ENCODE measurements at places on chromosomes 7 and 10. TPM values are rescaled to one million over a fixed set of nuclear protein-coding genes. Genes with fewer than 3 reads are reported as not detected.
A peak's percentile ranks its signal among the peaks of the same experiment; 100 is the strongest.

- peaks cover 67% of the 10 kb centered on the region for H3K27me3 ChIP-seq
- H3K4me3 ChIP-seq = no peak overlapping the region
- peak; percentile 41 for DNase-seq
- H3K36me3 ChIP-seq = no peaks in the 10 kb centered on the region
- no peak overlapping the region for H3K27ac ChIP-seq
Observed at GRCh38 chr7:26061678-26062603, 90.1 kb upstream of the NFE2L3 start.

C10orf67 gene
- 0.36 TPM for total RNA-seq

GRM3 gene
- total RNA-seq = not detected

COL26A1 gene
- not detected for total RNA-seq

- no peaks in the 10 kb centered on the region for H3K27me3 ChIP-seq
- peak overlapping the region; percentile 93 for H3K4me3 ChIP-seq
- H3K36me3 ChIP-seq = no peaks in the 10 kb centered on the region
- peak overlapping the region; percentile 95 for H3K27ac ChIP-seq
Observed at GRCh38 chr10:92590623-92591549, 2.0 kb upstream of the KIF11 start.

MRLN gene
- total RNA-seq = not detected

GRCh38 chr7:48084727-48085432, 4.2 kb upstream of the UPP1 start:
- H3K27me3 ChIP-seq = no peaks in the 10 kb centered on the region
- no peak overlapping the region for H3K4me3 ChIP-seq
- peaks cover 59% of the 10 kb centered on the region for H3K4me1 ChIP-seq
- peak overlapping the region; percentile 53 for H3K27ac ChIP-seq

DNA sequence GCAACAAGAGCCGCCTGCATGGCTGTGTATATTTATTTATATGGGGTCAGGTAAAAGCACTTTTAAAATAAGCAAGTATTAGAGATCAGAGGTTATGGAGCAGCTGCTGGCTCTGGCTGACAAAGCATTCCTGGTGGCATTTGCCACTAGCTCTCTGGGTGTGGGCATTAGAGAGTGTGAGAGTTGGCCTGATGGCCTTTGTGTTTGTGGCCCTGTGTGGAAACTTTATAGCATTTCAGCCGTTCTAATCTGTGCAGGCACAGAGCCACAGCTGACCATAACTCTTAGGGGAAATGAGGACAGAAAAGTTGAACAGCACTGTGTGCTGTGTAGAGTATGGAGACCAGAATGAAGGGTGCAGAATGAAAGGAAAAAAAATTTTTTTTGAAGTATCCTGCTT, 118.9 kb downstream of the AUTS2 start:
- peaks cover 4% of the 10 kb centered on the region for H3K27me3 ChIP-seq
- H3K36me3 ChIP-seq = no peaks in the 10 kb centered on the region
- peaks cover 6% of the 10 kb centered on the region for H3K4me1 ChIP-seq
- no peak overlapping the region for H3K27ac ChIP-seq
- DNase-seq = no peak
- no peak overlapping the region for H3K4me3 ChIP-seq

- H3K4me1 ChIP-seq = peaks cover 39% of the 10 kb centered on the region
- DNase-seq = peak; percentile 46
- H3K27me3 ChIP-seq = no peaks in the 10 kb centered on the region
- H3K27ac ChIP-seq = peak overlapping the region; percentile 85
Observed at GRCh38 chr10:21496343-21497176, 28.9 kb downstream of the SKIDA1 start.

ELAPOR2 gene
- 3.9 TPM for total RNA-seq

CREB5 gene
- total RNA-seq = 9.8 TPM

- no peak for DNase-seq
- H3K4me3 ChIP-seq = no peak overlapping the region
- H3K27me3 ChIP-seq = peaks cover 36% of the 10 kb centered on the region
- H3K36me3 ChIP-seq = no peaks in the 10 kb centered on the region
Observed at GRCh38 chr7:154804449-154804848, 198.5 kb downstream of the PAXIP1 start.

DNA sequence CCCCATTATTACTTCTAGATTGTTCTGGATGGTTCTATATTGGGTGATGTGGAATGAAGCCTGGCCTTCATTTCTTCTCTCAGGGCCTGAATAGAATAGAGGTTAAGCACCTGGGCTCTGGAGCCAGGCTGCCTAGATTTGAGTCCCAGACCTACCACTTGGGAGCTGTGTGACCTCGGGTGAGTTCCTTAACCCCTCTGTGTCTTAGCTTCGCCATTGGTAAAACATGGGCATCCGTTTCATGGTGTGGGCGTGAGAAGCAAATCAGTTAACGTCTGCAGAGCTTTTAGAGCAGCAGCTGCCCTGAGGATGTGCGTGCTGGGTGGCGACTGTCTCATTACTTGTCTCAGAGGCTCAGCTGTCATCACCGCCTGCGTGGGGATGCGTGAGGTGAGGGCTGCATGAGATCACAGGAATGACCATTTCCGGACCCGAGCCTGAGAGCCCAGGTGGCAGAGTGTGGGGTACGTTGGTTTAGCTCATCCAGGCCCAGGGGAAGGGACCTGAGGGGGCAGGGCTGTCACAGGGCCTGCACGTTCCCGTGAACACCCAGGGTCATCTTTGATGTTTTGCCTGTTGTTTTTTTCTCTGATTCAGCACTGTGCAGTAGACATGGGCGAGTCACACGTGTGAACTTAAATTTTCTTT, 9.7 kb downstream of the AGAP3 start:
- H3K27me3 ChIP-seq = no peaks in the 10 kb centered on the region
- H3K27ac ChIP-seq = no peak overlapping the region
- H3K36me3 ChIP-seq = no peaks in the 10 kb centered on the region
- DNase-seq = no peak
- H3K4me3 ChIP-seq = no peak overlapping the region

- H3K4me3 ChIP-seq = no peak overlapping the region
- no peak for DNase-seq
- H3K27ac ChIP-seq = no peak overlapping the region
Observed at GRCh38 chr7:158365267-158365666, 222.4 kb downstream of the PTPRN2 start.

IFIT5 gene
- 7.4 TPM for total RNA-seq

DNA sequence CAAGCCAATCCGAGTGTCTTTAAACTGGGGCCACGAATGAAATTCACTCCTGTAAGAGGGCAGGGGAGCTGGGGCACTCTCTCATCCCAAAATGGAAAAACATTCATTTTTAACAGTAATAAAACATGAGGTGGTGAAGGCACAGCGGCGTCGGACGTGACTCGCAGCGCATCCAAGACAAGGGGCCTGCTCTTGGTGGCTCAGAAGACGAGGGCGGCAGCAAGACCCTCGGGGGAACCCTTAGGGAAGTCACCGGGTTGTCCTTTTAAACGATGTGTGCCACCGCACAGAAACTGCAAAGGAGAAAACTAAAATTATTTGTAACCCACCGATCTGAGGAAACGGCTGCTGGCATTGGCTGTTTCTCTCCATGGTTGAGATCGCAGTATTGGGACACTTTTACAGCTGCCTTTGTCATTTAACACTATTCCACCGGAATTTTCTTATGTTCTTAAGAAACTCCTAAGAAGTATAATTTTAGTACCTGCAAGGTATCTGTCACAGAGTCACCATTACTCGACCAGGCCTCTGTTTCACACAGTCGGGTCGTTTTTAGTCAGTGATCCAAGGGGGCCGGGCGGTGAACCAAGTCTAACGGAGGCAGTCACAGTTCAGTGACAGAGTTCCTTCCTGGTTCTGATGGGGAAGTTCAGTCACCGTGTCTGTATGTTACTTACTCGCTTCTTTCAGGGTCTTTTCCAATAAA, 159.3 kb downstream of the PTPRN2 start:
- H3K27me3 ChIP-seq = peaks cover 30% of the 10 kb centered on the region
- no peaks in the 10 kb centered on the region for H3K4me1 ChIP-seq
- no peak overlapping the region for H3K27ac ChIP-seq
- H3K36me3 ChIP-seq = no peaks in the 10 kb centered on the region
- DNase-seq = no peak

DNA sequence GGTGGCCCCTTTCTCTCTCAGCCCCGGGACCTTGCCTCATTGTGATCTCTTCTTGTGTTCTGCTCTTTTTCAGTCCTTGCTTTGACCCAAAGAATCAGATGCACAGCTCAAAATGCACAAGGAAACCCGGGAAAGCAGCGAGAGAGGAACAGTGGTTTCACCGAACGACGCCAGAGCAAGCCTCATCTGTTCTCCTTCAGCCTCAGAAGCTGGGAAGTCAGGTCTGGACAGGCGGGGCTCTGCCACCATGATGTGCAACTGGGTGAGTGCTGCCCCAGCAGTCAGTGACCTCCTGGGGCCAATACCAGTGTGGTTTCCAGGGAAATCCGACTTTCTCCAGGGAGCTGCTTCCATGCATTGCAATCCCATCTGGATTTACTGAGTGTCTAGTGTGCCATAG, 133.4 kb downstream of the PRKCQ start:
- no peak overlapping the region for H3K27ac ChIP-seq
- no peaks in the 10 kb centered on the region for H3K4me1 ChIP-seq
- no peaks in the 10 kb centered on the region for H3K36me3 ChIP-seq
- DNase-seq = no peak
- no peak overlapping the region for H3K4me3 ChIP-seq

- H3K4me1 ChIP-seq = no peaks in the 10 kb centered on the region
- H3K4me3 ChIP-seq = no peak overlapping the region
- H3K27me3 ChIP-seq = no peaks in the 10 kb centered on the region
- H3K36me3 ChIP-seq = no peaks in the 10 kb centered on the region
- no peak overlapping the region for H3K27ac ChIP-seq
Observed at GRCh38 chr10:95860166-95860940, 47.4 kb upstream of the CC2D2B start.

DENND2A gene
- 10.8 TPM for total RNA-seq

LRRTM3 gene
- not detected for total RNA-seq

DNA sequence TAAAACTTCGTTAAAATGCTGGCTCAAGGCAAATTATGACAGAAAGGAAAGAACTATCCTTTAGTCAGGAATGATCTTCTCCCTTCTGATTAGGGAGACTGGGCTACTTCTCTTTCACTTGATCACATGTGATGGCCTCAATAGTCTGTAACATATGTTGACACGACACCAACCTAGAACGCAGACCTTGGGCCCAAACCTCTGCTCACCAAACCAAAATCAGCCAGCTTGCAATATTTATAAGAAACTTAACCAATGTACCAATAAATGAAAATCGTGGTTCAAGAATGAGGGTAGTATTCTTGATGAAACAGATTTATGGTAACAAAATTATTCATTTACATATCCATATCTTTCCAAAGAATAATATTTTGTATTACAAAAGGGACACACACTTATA, 361.6 kb downstream of the SORCS1 start:
- no peaks in the 10 kb centered on the region for H3K36me3 ChIP-seq
- no peak for DNase-seq
- H3K27me3 ChIP-seq = no peaks in the 10 kb centered on the region
- H3K4me1 ChIP-seq = no peaks in the 10 kb centered on the region
- H3K4me3 ChIP-seq = no peak overlapping the region
- H3K27ac ChIP-seq = no peak overlapping the region
